Activated T-cell treated with anti-CD3 and anti-CD28 coated beads, Interleukin-2, amount 50 U/mL, for 48 hours (primary cell): ENCODE measurements at places on chromosomes 1 and 21.

- no peak for DNase-seq
Measured at GRCh38 chr1:68745451-68745850, 248.6 kb upstream of the DEPDC1 start.

DNA sequence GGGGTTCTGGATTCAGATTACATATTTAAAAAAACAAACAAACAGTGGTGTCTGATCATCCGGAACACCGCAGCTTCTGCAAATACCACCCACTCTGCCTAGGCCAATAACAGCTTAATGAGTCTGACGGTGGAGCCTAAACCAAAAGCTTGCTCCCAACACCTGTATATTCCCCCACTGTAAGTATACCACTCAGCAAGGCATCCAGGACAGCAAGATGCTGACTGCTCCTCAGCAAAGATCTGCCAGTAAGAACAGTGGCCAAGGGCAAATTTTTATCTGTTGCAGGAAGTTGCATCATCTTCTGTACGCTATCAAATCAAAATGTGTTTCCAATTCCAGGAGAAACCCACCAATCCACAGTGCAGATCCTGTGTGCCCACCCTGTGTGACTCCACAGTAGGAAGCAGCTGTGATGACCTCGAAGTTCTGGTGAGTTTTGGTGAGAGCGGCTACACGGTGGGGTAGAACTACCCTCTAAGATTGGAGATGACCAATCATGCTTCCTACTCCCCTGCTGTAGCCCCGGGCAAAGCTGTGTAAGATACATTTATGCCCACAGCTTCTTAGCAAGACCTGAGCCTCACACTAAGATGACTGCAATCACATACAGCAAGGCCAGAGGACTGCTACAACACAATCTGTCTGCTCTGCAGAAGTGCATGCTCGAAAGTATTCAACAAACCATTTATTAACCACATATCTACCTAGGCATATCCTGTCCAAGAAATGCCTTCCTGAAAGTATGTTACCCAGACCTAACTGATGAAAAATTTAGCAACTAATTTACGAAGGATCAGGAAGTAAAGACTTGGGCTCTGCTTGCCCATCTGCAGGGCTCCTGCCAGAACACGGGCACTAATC lies 30.5 kb downstream of the SIPA1L2 start:
- no peak for DNase-seq

DNA sequence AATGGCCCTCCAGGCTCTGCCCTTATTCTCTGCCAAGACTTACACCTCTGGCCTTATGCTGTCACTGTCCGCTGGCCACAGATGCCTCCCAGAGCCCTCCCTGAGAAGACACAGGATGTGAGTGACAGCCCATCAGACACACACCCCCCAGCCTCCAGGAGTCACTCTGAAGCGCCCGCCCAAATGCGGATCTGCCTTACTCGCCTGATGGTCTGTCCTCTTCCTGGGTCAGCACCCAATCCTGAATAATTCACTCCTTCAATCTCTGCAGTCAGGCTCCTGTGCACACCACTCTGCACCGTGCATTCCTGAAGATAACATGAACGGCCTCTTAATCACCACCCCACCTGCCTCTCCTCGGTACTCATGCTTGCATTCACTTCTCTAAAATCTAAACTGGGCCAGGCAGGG lies 14.7 kb downstream of the CLSTN1 start:
- DNase-seq = no peak

GRCh38 chr1:114075105-114075504 lies 78.6 kb downstream of the SYT6 start:
- no peak for DNase-seq

GRCh38 chr1:116906812-116907211 lies 2.9 kb upstream of the PTGFRN start:
- DNase-seq = no peak

DNA sequence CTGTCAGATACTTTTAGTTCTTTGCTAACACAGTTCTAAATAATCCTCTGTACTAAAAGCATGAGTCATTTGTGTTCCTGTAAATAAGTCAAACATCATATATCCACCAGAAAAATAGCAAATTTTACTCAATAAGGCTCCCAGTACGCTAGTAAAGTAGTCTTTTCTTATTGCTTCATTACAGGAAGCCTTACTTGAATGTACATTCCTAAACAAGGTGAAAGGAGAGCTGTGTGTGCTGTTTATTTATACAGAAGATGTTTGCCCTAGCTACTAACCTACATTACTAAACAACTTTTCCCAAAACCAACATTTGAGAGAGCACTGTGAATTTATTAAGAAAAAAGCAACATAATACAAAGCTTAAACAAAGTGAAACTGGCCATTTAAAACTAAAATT lies 52.0 kb downstream of the ZNHIT6 start:
- no peak for DNase-seq

DNA sequence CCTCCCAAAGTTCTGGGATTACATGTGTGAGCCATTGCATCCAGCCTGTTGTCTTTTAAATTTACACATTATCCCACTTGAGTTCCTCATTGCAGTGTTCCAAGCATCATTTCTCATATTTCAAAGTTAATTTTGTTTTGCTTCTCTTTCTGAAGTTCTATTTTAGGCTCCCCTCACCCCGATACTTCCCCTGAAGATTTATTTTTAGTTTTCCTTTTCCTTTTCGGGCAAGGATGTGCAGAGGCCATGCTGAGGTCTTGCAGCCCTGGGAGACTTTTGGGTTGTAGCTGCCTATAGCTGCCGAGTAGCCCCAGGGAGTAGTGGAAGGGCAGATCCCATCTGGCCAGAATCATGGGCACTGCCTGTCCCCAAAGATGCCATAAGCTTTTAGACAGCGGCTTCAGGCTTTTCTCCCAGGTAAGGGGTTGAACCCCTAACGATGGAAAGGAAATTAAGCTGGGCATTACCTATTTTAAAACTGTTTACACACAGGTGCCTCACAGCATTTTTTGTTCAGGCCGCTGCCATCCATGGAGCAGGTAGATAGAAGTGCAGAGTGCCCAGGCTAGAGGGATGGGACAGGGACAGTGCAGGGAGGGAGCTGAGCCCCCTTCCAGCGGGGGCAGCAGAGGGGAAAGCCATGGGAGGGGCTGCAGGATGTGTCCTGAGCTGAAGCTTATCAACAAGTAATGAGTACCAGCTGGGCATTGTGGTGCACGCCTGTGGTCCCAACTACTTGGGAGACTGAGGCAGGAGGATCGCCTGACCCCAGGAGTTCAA lies 15.9 kb downstream of the PSEN2 start:
- no peak for DNase-seq
